ENCODE measurements at places on chromosomes 16 and 17.

- DNase-seq, result peak; percentile 66
Observed at GRCh38 chr17:81096741-81097133, 61.8 kb downstream of the BAIAP2 start.

DNA sequence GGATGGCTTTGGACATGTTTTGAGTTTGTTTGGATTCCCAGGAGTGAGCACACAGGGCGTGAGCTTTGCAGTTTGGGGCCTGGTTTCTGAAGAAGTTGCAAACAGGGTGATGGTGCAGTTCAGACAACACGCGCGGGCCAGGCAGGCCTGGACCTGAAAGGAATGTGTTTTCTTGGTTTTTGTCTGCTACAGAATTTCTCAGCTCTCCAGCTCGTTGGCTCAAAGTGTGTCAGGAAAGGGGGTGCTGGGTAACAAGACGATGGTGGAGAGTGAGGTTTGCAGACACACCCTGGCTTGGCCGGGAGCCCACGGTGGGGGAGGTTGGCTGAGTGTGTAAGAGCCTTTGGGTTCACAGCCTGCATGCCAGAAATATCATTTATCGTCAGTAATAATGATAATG, 82.3 kb downstream of the CMIP start:
- no peak for DNase-seq

GRCh38 chr16:75495076-75495674, at the start of gene CHST6:
Gene CHST6, minus strand, starts transcription at chr16:75495441. Its CDS starts 15,613 bp downstream, at chr16:75479828.
- no peak for DNase-seq

- DNase-seq, result no peak
Observed at GRCh38 chr16:56641166-56641565, 2.7 kb downstream of the MT1A start.

- peak; percentile 6 for DNase-seq
Observed at GRCh38 chr17:43714465-43715149, 44.0 kb downstream of the SOST start.

- peak; percentile 83 for DNase-seq
Observed at GRCh38 chr16:50152807-50153595, at the start of gene TENT4B. Gene TENT4B, plus strand, starts transcription at chr16:50153306. Its CDS starts 316 bp downstream, at chr16:50153622.

DNA sequence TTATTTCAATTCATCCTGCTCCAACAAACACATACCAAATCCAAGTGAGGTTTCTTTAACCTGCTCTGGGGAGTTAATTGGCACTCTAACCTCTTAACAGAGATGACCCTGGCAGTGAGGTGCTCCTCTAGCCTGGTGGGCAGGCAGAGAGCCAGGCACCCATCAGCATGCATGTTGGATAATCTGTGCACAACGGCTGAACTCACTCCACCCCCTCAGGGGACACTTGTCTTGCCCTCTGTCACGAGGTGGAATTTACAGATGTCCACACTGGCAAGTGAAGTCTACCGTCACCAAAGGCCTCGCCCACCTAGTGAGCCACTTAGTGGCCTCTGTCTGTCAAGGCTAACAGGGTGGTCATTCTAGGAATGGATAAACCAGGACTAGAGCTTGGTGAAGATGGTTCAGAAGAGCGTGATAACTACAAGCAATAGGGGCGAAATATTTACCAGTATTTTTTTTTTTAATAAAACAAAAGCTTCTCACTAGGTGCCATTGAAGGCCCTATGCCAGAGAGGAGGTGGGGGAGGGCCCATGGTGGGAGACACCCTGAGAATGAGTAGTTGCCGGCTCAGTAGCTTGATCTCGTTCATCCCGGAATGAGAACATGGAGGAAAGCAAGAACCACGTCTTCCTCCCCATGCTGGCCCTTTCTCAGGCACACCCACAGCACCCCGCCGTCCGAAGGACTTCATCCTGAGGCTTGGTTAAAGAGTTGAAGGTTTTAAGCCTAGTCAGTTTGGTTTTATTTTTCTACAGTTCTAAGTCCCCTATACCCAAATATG, 25.2 kb downstream of the PLD6 start:
- no peak for DNase-seq

- DNase-seq, result no peak
Observed at GRCh38 chr17:8701221-8701620, 43.4 kb downstream of the CCDC42 start.

GRCh38 chr17:74801896-74802295, 25.8 kb upstream of the NAT9 start:
- no peak for DNase-seq

- no peak for DNase-seq
Observed at GRCh38 chr17:17232303-17232621, 4.7 kb downstream of the FLCN start.

- no peak for DNase-seq
Observed at GRCh38 chr17:47338026-47338425, 14.3 kb downstream of the EFCAB13 start.

- no peak for DNase-seq
Observed at GRCh38 chr16:50613281-50613963, 65.2 kb downstream of the NKD1 start.

- DNase-seq, result no peak
Observed at GRCh38 chr16:57069635-57070370, 22.6 kb upstream of the CPNE2 start.

DNA sequence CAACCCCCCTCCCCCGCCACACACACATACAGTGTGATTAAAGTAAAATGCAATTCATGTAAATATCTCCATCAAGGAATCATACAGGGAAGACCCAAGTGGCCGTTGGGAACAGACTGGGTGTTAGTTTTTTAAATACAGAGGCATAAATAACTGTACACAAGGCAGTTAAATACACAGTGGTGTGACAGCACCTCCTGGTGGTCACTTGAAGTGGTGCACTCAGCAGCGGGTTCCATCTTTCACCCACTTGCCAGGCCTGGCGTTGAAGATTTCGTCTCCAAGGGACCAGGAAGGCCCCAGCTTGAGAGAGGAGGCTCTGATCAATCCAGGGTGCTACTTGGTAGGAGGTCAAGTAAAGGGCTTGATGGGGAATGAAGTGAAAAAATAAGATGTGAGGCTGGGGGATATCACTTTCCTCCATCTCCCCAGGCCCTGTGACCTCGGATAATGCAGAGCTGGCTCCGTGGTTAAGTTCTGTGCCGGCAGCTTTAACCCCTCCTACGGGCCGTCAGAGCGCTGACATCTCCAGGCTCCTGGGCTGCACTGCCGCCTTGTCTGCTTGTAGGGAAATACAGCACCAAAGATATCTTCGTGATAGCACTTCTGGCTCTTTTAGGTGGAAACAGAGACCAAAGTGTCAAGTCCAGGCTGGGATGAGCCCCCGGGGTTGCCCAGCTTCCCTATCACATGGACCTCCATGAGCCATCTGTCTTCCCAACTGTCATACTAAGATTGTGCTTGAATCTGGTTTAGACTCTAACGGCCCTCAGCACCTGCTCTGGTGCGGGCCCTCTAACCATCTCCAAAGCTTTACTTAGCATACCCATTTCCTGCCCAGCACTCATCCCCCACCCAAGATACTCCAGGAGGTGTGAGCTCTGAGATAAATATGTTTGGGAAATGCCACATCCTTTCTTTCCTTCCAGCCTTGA, 20.7 kb downstream of the LGALS9 start:
- DNase-seq, result peak; percentile 65

DNA sequence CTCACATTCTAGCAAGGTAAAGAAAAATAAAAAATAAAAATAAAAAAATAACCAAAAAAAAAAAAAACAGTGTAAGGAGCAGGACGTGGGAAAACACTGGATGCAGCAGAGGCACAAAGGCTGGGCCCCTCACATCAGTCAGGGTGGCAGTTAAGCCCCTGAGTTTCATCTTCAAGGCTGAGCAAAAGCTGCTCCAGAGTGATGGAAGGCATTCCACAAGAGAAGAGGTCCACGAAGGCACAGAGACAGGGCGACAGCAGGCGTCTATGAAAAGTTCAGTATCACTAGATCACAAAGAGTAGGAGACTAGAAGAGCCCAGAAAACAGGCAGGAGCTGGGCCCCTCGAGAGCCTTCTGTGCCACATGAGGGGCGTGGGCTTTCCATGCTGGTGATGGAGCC, 12.0 kb downstream of the TMEM186 start:
- DNase-seq, result no peak

DNA sequence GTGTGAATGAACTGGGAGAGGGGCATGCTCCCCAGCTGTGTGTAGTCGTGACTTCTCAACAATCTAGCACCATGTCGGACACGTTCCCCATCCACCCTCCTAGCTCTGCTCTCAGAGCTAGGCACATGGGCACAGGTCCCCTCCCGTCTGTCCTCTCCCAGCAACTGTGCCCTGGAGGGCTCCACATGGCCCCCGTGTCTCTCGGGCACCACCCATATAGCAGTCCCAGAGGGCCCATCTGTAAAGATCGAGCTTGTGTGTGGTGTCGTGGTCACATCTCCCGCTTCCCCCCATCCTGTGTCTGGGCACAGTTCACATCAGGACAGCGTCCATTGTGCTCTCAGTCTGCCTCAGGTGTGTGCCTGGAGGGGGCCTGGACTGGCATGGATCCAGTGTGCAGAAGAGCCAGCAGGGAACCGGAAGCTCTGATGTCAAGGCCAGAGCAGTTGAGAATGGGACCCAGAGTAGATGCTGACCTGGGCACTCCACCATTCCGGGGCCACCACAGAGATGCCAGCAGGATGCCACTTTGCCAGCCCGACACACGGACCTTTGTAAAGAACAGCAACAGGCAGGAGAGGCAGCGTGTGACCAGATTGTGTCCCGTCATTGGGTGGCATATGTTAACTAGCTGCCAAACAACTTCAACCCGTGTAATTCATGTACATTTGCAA, 55.7 kb downstream of the MARF1 start:
- DNase-seq, result no peak

GRCh38 chr16:49049191-49049590, 232.4 kb downstream of the CBLN1 start:
- no peak for DNase-seq

DNA sequence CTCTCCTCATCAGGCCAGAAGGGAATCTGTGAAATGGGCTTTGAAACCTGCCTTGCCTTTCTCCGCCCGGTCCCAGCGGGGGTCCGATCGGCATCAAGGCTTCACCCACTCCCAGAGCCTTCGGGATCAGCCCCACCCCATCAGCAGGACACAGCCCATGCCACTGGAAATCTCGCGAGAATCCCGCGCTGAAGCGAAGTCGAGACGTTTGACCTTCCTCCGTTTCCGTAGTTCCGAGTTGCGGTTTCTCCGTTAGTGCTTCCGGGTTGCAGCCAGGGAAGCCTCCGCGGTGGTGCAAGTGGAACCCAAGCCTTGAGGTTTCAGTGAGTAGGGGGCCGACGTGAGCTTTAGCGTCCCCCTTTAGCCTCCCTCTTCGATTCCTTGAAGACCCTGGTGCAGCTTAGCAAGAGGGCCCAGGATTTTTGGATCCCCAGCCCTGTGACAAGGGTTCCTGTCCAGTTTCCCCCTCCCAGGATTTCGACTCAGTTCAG, at the start of gene COASY:
COASY (plus strand) TSS at position 252 of the 491 bp plus-strand sequence. CDS start 475 bp downstream, outside the sequence.
- DNase-seq, result peak; percentile 98

DNA sequence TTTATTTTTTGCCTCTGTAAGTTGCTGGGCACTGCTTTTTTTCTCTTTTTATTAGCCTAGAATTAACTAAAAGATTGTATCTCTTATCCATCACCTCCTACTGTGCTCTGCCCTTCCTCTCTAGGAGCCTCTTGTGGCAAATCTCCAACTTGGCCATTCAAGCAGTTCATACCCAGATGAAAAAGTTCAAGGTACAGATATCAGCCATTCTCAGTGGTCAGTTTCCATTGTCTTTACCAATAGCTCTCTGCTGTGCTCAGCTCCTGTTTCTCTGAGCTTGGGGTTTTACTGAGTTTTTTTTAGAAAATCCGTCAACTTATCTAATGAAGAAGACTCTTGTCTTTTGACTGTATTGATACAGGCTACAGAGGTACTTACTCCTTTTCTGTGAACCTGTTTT, 15.6 kb downstream of the MOSMO start:
- no peak for DNase-seq

GRCh38 chr16:5056352-5056751, 9.4 kb downstream of the C16orf89 start:
- DNase-seq, result peak; percentile 53

- DNase-seq, result no peak
Observed at GRCh38 chr16:15434425-15435215, at the start of gene BMERB1. Gene BMERB1, plus strand, starts transcription at chr16:15434588. Its CDS starts 66 bp downstream, at chr16:15434654.

GRCh38 chr16:53583401-53583800, 80.4 kb upstream of the AKTIP start:
- DNase-seq, result no peak

- peak; percentile 61 for DNase-seq
Observed at GRCh38 chr16:52727849-52728248, 180.9 kb upstream of the TOX3 start.

DNA sequence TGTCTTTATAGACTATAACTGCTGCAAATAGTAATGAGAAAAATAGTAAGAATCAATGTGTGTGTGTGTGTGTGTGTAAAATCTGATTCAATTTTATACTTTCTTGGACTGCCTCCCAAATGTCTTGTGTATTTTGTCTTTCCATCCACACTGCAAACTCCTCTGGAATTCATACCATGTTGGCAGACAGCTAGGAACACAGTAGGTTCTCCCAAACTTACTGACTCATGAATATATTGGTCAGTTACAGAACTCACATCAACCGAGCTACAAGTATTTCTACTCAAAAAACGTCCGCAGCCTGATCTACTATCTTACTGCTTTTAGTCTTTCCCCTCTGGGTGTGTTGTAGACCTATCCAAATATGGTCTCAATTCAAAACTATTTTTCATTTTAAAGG, 542.7 kb upstream of the PSMD7 start:
- no peak for DNase-seq

- DNase-seq, result peak; percentile 80
Observed at GRCh38 chr16:30984669-30985400, at the start of gene HSD3B7. Gene HSD3B7, plus strand, starts transcription at chr16:30985207. Its CDS starts 452 bp downstream, at chr16:30985659.

DNA sequence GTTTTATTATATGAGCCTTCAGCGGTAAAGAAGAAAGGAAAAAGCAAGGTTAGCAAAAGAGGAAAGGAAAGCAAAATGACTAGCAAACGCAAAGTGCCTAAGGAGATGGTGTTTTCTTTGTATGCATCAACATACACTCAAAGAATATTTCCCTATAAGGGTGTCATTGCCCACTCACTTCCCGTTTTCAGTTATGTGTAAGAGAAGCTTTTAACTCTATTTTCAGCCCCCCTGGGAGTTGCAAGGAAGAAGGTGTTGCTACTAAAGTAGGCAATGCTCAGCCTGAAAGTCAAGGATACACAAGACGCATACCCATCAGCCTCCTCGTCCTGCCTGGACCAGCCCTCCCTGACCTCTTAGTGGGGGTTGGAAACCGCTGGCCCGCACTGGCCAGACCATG, 267.7 kb upstream of the ZFHX3 start:
- DNase-seq, result no peak

DNA sequence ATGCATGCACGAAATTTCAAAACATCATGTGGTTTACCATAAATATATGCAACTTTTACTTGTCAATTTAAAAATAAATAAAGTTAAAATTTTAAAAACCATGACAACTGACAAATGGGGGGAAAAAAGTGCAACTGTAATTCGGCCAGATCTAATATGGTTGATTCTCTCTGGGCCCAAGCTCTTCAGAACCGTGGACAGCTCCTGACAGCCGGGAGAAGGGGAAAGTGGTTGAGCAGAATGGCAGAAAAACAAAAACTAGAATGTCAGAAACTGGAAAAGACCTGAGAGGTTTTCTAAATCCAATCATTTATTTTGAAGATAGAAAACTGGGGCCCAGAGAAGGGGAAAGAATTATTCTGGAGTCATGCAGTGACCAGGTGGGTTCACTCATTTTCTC, 126.6 kb downstream of the TMEM132E start:
- no peak for DNase-seq

- no peak for DNase-seq
Observed at GRCh38 chr17:33469421-33469820, 176.3 kb upstream of the ASIC2 start.

GRCh38 chr17:47806913-47807255, 14.7 kb downstream of the OSBPL7 start:
- DNase-seq, result no peak

- DNase-seq, result no peak
Observed at GRCh38 chr16:45454-45853, 8.0 kb downstream of the POLR3K start.

GRCh38 chr17:68238871-68239253, 9.0 kb upstream of the AMZ2 start:
- no peak for DNase-seq
